ENCODE measurements at places on chromosomes 3 and 15. TPM values are rescaled to one million over a fixed set of nuclear protein-coding genes. Genes with fewer than 3 reads are reported as not detected.

Gene SLC2A2
- polyA plus RNA-seq, result 11.7 TPM

DNA sequence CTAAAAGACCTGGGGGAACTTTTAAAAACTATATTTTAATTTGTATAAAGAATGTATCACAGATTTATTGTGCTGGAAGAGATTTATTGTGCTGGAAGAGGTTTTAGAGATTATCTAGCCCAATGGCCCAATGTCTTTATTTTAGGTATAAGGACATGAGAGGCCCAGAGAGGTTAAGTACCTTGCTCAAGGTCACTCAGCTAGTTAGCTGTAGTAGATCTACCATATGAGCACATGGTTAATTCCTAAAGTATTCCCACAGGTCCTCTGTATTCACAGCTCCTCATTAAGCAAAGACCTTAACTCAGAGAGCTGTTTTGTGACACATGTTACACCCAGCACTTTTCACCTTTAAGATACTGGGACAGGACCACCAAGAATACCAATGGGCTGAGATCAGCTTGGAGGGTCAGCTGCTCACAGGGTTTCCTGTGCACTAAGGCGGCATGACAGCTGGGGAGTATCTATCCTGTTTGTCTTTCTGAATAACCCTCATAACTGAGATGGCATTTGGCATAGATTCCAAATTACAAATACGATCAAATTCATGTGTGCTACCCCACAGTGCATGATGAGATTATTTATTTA lies 143.1 kb upstream of the TBL1XR1 start:
- DNase-seq, result no peak

DNA sequence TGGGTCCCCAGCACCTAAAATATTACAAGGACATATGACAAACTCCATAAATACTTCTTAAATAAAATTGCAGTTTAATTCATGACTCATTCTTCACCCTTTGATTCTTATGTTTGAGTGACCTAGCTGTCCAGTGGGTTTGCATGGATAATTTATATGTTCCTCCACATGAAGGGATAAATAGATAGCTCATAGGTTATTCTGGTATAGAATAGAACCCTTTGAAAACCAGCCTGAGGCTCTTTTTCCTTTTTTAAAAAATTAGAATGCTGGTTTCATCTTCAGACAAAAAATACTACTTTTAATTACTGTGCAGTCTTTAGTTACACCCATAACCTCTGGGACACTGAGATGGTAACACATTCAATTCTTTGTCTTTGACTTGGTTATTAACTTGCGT lies 97.1 kb upstream of the SAMMSON start:
- no peak for DNase-seq

Gene GOLGA6D
- polyA plus RNA-seq, result 0.16 TPM

Gene PLSCR4
- 20.0 TPM for polyA plus RNA-seq

DNA sequence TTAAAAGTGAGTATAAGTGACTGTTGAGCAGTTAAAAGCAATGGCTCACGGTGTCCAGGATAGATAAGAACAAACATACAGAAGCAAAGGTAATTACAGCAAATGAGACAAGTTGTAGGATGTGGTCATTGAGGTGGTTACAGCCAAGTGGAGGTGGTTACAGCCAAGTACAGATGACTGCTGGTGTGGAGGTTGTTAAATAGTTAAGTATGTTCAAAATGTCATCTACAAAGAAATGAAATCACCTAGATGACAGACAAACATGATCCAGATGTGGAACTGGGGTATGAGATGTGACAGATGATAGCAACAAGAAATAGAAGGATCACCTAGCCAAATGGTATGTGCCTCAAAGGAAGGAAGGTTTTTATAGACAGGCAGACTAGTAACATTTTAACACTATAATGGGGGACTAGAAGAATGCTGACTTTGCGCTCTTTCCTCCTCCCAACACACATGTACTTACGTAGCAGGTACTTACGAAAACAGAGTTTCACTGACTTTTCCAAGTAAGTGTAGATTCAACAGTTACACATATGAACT lies 6.8 kb upstream of the ANKRD28 start:
- no peak for DNase-seq

DNA sequence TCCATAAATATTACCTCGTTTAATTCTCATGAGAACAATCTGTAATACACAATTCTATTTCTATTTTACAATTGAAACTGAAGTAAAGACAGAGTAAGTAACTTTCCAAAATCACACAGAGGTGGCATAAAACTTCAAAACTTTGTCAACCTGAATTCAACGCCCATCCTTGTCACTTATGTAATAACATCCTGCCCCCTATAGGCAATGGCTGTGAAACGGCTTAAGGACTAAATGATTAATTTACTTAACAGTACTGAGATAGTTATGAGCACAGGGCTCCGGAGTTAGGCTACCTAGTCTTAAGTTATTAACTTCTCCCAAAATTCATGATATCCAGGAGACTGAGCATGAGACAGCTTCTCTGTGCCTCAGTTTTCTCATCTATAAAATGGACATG lies 293.1 kb upstream of the CHRM5 start:
- no peak for DNase-seq

Gene B4GALT4
- 30.8 TPM for polyA plus RNA-seq

DNA sequence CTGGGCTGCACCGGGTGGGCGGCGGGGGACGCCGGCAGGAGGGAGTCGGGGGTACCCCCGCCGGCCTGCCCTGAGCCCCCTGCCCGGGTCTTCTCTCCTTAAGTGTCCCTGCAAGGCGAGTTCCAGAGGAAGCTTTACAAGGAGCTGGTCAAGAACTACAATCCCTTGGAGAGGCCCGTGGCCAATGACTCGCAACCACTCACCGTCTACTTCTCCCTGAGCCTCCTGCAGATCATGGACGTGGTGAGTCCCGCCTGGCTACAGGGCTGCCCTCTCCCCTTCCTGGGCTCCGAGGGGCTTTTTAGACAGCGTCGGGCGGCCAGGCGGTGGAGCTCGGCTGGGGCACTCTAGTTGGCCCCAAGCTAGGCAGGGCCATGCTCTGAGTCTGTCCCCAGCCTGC lies 480 bp downstream of the CHRNA7 start:
- DNase-seq, result no peak

DNA sequence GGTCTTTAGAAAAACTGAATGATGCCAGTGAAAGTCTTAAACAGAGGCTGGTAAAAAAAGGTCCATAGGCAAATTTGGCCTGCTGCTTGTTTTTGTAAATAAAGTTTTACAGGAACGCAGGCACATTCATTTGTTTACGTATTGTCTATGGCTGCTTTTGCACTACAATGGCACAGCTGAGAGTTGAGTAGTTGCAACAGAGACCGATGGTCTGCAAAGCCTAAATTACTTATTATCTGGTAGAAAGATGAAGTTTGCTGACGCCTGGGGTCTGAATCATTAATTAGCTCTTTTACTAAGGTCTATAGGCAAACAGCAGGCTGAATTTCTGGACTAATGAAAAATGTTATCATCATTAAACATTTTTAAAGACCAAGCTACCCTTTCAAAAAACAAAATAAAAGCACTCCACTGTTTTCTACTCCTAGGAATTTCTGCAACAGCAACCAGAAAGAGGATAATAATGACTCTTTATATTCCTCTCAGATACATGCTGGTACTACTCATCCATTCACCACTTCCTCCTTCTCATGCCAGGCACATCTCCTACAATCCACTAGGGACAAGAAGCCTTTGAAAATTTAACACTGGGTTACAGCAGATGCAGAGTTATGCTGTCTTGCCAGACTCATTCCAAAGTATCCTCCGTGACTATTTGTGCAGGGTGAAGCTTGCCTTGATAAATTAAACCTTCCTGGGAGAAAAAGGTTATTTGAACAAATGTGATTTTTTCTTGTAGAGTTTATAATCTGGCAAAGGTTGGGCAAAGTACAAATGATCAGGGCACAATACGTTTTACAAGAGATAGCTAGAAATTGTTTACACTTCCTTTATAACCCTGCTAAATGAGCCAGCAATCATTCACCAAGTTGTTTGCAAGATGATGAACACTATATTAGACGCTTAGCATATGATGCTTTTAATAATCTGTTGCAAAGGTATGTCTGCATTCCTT lies 6.0 kb downstream of the GATM start:
- no peak for DNase-seq

DNA sequence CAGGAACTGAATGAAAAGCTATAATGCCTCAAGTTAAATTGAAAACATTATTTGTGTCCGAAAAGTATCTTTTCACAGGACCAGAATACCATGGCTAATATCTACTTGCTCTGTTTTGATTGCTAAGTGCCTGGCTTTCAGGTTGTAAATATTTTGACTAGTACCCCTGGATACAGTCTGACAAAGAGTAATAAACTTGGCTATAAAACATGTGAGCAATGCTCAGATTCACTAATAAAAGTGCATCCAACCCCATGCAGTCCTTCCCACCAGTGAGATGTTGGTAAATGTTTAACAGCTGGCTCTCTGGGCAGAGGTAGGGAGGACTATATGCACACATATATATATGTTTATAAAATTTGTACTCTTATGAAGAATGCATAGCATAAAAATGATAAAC lies 281.8 kb upstream of the TGFBR2 start:
- DNase-seq, result no peak

Gene NEIL1
- 39.0 TPM for polyA plus RNA-seq

- DNase-seq, result no peak
Measured at GRCh38 chr15:56146756-56147155, 96.9 kb downstream of the RFX7 start.

Gene PLA2G4B
- 8.5 TPM for polyA plus RNA-seq

Gene ZNF620
- polyA plus RNA-seq, result 10.1 TPM

Gene FANCD2
- polyA plus RNA-seq, result 17.9 TPM

Gene RTP1
- not detected for polyA plus RNA-seq
